ENCODE measurements at places on chromosomes 3 and 15.

DNA sequence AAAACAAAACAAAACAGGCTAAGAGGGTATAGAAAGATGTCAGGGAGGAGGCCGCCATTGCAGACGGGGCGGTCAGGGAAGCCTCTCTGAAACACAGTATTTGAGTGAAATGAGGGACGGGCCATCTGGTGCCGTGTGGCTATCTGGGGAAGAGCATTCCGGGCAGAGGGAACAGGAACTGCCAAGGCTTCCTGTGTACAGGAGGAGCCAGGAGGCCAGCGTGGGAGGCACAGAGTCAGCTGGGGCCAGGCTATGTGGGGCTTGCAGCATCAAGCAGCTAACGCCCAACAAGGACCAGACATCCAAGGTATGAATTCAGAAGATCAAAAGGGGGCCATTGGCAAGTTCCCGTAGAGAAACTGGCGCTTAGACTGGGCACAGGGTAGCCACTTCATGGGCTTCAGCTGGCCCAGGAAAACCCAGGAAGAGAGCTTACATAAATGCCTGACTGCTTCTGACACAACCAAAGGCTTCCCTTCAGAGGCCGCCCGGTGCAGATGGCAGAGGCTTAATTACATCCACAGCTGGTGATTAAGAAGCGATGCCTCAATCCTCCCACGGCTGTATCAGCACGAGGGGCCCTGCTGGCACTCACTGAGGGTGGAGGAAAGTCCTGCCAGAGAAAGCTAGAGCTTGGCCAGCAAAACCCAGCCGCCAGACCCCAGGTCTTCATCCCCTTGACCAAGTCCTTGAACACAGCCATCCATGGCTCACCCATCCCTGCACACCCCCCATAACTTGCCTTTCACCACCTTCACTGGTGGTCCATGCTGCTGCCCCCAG lies 144.9 kb downstream of the MEGF11 start:
- DNase-seq: no peak

- no peak for DNase-seq
These were observed 157.4 kb downstream of the SSR3 start for GRCh38 chr3:156397534-156397933.

DNA sequence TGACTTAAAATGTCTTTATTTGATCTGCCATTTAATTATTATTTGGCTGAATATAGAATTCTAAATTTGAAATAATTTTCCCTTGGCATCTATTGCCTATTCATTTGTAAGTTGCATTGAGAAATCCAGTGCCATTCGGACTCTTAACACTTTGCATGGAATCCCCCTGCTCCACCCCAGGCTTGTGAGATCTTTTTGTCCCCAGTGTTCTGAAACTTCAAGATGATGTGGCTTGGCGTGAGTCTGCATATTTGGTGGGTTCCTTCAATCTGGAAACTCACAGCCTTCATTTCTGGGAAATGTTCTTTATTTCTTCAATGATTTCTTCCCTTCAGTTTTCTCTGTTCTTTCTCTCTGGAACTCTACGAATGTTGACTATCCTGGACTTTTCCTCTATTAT lies 83.8 kb upstream of the BLM start:
- DNase-seq: no peak

DNA sequence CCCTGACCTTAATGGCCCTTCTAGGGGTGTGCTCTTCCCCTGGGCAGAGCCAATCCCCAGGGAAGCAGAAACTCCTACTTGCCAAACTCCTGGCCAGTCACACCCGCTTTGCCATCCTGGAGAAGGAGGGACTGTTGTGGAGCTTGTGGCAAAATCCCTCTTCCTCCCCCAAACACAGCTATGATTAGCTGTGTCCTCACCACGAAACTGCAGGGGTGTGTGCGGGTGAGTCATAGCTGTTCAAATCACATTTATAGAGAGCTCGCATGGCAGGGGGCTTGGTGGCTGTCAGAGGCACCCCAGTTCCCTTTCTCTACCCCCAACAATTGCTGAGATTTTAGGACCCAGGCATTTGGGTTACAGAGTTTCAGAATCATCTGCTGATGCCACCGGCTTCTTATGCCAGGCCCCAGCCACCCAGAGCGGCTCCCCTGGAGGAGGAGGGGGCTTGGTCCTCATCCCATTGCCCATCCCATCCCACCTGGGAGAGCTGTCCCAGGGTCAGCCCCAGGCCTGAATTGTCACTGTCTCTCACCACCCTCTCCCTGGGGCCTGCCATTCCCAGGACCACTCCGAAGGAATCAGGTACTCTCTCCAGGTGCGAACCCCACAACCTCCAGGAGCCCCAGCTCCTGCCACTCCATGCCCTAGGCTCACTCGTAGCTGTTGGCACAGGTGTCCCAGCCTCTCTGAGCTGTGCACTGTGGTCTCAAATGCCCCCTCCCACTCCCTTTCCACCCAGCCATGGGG lies 28.8 kb upstream of the MAGEF1 start:
- DNase-seq: no peak

GRCh38 chr3:152321200-152321954 lies 52.6 kb downstream of the MBNL1 start:
- DNase-seq: no peak

DNA sequence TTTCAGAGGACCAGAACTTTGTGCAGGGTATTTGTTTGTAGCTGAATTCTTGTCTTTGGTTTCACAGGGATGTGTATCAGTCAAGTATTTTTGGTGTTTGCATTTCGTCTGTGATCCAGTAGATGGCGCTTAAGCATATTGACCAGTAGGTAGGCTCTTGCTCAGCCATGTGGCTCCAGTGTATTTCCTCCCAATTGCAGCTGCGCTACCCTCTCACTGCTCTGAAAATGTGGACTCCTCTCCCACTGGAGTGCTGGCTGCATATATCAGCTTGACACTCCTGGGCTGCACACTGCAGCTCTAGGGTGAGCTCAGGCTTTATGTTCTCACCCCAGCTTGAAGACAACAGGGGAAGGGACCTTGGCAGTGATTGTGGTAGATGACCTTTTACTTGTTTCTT lies 1264.3 kb upstream of the ALCAM start:
- peak; percentile 46 for DNase-seq

DNA sequence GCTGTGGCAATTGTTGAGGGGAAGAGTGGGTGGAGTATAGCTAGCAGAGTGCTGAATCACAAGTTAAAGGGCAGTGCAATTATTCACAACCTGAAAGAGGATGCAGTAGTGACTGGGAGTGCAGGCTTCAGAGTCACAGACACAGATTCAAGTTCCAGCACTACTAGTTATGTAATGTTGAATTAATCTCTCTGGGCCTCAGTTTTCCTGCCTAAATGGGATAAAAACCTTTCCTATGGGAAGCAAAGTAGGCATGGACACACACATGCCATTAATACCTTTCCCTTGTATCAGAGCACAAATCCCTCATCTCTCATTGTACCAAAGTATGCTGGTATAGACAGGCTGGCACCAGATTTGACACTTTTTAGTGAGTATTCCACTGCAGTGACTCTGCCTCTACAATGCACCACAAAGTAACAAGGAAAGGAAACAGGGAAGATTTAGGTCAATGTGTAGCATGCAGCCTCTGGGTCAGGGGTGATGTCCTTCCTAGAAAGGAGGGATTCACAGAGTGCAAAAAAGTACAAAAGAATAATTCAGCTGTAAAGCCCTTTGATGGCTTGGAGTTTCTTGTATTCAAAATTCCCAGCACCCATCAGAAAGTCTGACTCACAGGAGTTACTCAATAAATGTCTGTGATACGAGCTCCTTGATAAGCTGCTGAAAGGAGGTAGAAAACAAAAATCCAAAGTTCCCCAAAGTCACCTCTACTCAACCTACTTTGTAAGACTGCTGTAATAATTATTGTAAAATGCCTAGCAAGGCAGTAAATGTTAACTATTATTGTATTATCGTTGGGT lies 507.5 kb upstream of the TGFBR2 start:
- no peak for DNase-seq

- DNase-seq: no peak
These were observed 888 bp downstream of the TMEM115 start for GRCh38 chr3:50358355-50358910.

GRCh38 chr3:17301271-17301670 lies 416.5 kb downstream of the PLCL2 start:
- DNase-seq: no peak

DNA sequence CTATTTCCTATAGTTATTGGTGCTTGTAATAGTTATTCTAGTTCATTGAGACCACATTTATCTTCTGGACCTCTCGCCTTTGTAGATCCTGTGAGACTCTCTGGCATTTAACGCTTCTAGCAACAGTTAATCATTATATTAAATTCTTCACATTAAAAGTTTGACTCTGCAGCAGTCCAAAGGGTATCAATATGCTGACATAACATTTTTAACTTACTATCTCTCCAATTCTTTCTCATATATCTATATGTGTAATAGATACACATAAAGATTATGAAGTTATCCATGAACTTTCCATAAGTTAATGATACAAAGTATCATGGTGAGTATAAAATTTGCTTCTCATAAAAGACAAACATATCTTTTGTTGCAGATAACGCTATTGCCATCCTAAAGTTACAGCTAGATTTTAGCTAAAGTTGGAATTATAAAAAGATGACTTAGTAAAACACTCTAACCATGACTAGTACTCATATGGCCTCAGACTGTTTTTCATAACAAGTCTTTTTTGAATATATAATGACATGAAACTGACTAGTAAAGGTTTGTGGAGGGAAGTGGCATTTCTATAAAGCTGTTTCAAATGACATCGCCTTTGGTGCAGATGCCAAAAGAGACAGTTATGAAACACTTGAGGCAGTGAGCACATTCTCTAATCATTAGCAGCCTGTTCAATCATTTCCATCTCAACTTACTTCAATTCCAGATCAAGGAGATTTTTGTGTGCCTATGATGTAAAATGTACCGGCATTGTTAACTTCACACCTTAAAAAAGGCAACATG lies 379.3 kb upstream of the CBLB start:
- DNase-seq: no peak

DNA sequence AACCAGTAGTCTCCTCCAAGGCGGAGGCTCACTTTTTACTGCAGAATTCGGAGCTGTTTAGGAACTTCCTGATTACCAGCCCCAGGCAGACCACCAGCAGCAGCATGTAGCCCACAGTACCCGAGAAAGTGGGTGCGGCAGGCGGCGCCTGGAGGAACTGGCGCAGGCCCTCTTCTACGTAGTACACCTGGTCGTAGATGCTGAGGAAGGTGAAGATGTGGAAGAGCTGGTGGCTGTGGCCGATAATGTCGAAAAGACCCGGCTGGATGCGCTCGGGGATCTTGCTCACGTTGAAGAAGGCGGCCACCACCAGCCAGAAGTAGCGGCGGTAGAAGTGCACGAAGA lies 1.3 kb downstream of the PAQR9 start:
- no peak for DNase-seq

DNA sequence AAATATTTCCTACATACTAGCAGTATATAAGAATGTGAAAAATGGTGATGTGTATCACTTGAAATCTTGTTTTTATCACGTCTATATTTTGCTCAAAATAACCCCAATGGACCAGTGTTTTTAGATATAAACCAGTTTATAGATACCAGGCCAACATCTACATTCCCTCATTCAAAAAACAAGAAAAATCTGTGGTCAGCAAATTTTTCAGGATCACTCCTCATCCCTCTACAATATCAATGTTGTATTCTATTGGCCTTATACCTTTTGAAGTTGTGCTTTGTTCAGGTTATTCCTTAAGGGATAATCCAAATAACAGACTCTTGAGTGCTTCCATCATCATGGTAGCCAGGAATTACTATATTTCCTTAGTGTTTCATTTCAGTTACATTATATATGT lies 332.9 kb upstream of the ARRDC4 start:
- no peak for DNase-seq

- no peak for DNase-seq
These were observed 897.2 kb upstream of the ARPP21 start for GRCh38 chr3:34742151-34742550.

DNA sequence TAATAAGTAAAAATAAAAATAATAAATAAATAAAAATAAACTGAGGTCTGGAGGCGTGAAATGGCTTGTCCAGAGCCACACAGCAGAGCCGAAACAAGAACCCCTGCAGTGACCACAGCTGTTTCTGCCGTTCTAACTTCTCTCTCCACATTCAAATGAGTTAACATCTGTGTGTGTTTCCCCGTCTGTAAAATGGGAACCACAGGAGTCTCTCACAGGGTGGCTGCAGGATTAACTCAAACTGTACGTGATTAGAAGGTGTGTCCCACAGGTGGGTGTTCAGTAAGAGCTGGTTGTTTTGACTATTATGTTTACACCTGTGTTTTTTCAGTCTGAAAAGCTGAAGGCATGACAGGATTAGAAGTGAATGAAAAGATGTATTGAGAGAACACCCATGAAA lies 27.0 kb upstream of the MUC4 start:
- DNase-seq: peak; percentile 62

DNA sequence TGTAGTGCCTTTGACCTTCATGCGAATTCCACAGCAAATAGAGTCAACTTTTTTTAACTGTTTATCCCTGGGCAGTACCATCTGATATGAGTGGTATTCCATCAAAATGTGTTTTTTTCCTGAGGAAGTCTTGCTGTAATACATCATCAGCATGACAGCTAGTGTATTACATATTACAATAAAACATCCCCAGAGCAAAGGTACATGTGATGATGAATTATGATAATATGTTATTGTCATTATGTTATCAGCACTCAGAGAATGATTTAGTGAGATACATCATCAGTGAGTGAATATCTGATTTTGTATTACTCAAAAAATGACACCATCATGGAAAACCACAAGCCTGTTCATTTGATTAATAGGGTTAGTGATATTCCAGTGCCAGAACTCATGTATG lies 69.7 kb upstream of the ARL6 start:
- DNase-seq: no peak

GRCh38 chr15:42100021-42100800 lies 5.8 kb upstream of the PLA2G4D start:
- no peak for DNase-seq

DNA sequence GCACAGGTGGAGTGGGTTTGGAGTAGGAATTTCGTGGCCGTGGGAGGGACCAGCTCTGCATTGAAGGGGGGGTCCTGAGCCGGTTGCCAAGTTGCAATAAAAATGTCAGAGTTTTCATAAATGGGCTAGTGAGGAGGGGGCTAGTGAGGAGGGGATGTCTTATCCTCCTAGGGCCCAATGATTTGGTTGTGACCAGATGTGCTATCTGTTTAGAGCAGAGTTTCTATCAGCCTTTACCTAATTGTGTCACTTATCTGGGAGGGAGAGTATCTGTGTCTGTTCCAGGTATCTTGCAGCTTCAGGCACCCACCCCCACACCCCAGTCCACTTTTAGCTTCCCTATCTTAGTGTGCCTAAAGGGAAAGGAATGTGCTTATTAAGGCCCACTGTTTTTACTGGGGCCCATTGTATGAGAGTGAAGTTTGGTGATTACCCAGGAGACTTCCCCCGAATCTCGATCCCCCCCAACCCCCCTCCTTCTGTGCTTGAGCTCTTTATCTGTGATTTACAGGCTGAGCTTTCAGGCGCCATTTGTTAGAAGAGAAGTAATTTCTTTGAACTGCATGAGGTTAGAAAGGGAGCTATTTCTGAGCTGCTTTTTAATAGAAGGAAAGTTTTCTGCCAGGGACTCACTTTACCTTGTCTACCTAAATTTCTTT lies 42.6 kb downstream of the PPCDC start:
- no peak for DNase-seq

GRCh38 chr3:134839990-134840389 lies 44.9 kb downstream of the EPHB1 start:
- no peak for DNase-seq

- DNase-seq: no peak
These were observed at the start of gene SPESP1 for GRCh38 chr15:68930268-68931022. SPESP1 (plus strand) TSS chr15:68930525; CDS start chr15:68930654, 129 bp downstream.

All from GM10248 (cell line).